ENCODE measurements at places on chromosomes 13 and 19.

DNA sequence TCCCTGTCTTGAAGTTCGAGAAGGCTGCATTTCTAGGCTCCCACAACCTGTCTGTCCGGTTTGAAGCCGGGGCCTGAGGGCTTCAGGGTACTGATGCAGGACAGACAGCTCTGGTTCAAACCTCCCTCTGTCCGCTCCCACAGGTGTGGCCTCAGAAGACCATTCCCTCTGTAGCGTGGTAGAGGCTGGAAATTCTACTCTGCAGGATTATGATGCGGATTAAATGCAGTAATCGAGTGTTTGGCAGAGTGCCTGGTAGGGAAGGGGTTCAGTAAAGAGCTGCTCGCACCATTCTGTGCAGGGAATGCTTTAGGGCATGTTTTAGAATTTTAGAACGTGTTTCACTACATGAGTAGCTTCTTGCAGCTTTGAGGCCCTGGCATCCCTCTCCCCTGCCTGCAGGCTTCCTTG, 30.5 kb downstream of the PPP1R37 start:
- no peak for DNase-seq

DNA sequence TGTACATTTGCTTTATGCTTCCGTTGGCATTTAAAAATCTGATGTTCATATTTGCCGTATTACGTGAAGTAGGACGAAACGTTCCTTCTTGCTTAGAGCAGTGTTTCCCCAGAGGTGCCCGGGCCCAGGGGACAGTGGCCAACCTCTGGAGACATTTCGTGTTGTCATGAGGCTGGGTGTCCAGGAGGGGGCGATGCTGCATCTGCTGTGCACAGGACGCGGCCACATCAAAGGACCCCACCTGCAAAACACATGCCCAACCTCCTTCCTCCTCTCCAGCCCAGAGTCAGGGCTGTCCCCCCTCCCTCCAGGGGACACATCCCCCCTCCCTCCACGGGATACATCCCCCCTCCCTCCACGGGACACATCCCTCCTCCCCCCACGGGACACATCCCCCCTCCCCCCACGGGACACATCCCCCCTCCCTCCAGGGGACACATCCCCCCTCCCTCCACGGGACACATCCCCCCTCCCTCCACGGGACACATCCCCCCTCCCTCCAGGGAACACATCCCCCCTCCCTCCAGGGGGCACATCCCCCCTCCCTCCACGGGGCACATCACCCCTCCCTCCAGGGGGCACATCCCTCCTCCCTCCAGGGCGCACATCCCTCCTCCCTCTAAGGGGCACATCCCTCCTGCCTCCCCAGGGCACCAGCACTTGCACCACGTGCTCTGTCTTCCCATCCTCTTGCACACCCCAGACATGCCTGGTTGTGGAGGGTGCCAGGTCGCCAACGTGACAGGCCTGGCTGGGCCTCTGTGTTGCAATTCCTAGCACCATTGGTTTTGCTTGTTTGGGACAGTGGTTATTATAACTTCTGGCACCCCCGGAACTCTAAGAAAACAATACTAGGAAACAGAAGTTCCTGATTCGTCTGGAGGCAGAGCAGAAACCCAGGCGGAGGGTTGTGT, 46.7 kb downstream of the GAS6 start:
- DNase-seq, result no peak

DNA sequence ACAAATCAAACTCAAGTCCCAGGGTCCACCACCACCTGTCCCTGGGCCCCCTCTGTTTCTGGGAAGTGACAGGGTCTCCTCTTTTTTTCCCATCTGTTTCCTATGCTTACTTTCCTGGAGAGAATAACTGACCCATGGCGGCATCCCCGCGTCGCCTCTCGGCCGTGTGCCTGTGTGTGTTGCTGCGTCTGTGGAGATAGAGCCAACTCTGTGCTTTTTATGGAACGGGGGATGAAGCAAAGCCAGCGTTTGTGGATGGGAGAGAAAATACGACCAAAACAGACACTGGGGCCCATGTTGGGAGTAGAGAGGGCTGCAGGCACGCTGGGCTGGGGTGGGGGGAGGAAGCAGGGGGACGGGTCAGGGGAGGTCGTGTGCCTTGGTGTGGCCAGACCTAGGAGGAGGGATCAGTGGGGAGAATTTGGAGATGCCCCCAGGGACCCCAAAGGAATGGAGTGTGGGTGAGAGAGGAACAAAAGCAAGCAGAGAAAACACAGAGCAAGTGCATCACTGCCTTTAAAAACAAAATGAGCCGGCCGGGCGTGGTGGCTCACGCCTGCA, 16.6 kb downstream of the PLK5 start:
- no peak for DNase-seq

DNA sequence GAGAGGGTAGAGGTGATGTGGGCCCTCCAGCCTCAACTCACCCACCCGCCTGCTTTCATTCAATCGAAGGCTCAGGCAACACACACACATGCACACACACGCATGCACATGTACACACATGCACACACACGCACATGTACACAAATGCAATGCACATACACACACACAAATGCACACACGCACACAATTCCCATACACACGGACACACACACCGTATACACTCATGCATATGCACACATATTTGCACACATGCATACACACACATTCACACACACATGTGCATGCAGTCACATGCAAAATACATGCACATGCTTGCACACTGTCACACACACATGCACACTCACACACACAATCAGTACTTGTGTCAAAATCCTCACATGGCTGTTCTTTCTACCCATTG, 55.9 kb upstream of the SPACA7 start:
- no peak for DNase-seq

DNA sequence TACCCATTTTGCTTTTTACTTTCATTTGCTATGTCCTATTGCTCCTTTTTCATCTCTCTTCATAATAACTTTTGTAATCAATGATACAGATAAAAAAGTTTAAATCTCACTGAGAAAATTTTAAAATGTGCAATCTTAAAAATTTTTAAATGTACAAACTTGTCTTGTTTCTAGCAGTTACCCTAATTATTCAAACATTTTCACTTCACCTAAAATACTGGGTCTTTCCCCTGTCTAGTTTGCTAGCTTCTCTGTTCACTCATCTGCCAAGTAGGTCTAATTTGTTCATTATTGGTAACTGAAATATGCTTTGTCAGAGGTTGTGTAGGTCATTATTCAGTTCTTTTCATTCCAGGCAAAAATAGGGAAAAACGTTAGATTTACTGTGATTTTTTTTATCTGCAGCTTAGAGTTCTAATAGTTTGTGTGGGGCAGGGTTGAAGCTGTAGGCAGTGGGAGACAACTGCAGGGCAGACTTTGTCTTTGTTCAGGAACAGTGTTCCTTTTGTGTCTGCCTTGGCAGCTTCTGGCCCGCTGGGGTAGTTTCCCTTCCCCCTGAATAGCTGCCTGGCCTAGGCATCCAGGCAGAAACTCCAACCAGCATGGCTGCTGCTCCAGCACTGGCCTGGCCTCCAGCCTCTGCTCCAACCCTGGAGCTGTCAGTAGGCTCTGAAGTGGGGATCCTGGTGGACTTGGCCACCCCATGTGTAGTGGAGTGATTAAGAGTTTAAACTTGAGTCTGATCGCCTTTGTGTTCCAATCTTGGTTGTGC, 48.5 kb downstream of the WDFY2 start:
- no peak for DNase-seq

GRCh38 chr13:114315074-114315785, 927 bp downstream of the CHAMP1 start:
- DNase-seq, result no peak

GRCh38 chr13:25116044-25116443, 20.1 kb downstream of the PABPC3 start:
- no peak for DNase-seq

DNA sequence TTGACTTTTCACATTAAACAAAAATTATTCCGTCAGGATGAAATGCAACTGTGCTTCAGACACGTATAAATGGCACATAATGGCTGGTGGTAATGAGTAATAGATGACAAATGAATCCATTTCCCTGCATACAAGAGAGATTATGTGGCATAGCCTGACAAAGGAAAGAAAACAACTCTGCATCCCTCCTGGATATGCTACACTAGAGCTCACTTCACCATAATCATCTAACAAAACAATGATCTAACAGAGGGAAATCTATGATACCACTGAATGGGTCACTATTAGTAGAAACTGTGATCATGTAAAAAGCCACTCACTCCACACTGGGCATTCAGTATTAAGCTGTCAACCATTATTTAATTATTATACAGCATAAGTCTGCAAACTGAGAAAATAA, 1498.4 kb downstream of the EFNB2 start:
- no peak for DNase-seq

GRCh38 chr13:111893607-111894443, 173.1 kb upstream of the SOX1 start:
- DNase-seq, result no peak
